ENCODE measurements at places on chromosomes 7 and 10.

- DNase-seq = no peak
Observed at GRCh38 chr7:121237601-121238000, 91.2 kb upstream of the WNT16 start.

- DNase-seq = no peak
Observed at GRCh38 chr7:112937651-112938415, 147.6 kb upstream of the TMEM168 start.

- no peak for DNase-seq
Observed at GRCh38 chr7:4690953-4691856, 9.1 kb downstream of the FOXK1 start.

DNA sequence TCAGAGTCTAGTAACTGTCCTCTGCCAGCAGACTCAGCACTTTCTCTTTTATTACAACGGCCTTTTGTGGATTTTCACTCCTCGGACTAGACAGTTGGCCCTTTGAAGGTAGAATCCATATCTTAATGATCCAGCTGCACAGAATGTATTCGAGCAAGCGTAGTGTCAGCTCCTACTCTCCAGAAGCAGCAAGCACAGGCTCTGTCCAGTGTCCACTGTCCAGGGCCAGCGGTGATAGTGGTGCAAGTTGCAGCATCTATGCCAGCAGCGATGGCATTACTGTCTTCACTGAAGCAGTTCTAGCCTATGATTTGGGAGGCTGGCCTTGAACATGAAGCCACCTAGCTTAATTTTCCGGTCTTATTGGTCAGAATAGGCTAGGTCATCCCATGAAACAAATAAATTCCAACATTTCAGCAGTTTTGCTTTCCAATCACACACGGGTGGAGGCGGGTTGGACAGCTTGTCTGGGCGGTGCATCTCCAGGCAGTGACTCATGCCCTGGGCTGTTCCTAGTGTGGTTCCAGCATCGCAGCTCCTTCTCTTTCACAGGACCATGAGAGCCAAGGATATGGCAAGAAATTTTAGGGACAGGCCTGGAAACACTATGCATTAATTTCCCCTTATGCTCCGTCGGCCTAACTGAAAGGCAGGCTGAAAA lies 108.6 kb upstream of the KCNMA1 start:
- DNase-seq = no peak

- no peak for DNase-seq
Observed at GRCh38 chr7:151694441-151694827, 174.7 kb upstream of the RHEB start.

DNA sequence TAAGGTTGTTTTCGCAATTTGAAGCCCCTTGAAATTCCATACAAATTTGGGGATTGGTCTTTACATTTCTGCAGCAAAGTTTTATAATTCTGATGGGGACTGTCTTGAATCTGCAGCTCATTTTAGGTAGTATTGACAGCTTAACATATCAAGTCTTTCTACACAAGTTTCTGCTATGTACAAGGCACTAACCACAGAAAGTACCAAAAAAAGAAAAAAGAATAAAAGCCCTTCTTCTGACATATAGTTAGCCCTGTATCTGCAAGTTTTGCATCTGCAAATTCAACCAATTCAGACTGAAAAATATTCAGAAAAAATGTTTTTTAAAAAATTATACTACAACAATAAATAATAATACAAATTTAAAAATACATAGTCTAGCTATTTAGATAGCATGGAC lies 15.3 kb downstream of the POT1 start:
- DNase-seq = no peak

- no peak for DNase-seq
Observed at GRCh38 chr10:97705006-97705670, 8.4 kb upstream of the MARVELD1 start.

GRCh38 chr10:30056281-30056680 lies 3.1 kb downstream of the JCAD start:
- no peak for DNase-seq

- no peak for DNase-seq
Observed at GRCh38 chr10:132482090-132482800, 55.3 kb upstream of the INPP5A start.

DNA sequence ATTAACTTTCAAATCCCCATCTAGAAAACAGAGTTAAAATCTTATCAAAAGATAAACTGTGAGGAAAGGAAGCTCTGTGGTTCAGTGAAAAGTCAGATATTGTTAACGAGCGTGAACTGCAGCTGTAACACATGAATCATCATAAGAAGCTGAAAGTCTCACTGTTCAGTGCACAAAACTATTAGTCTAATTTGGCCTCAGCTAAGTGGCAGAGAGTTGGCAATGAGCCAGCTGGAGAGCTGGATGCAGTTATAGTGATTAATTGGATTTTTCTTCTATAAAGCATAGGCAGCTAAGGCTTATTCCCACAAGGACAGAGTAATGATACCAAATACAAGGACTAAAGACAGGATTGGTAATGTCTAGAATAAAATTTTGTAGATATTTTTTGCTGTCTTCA lies 101.1 kb upstream of the ABCB5 start:
- no peak for DNase-seq

- DNase-seq = peak; percentile 35
Observed at GRCh38 chr10:77756319-77757232, 119.0 kb upstream of the KCNMA1 start.

DNA sequence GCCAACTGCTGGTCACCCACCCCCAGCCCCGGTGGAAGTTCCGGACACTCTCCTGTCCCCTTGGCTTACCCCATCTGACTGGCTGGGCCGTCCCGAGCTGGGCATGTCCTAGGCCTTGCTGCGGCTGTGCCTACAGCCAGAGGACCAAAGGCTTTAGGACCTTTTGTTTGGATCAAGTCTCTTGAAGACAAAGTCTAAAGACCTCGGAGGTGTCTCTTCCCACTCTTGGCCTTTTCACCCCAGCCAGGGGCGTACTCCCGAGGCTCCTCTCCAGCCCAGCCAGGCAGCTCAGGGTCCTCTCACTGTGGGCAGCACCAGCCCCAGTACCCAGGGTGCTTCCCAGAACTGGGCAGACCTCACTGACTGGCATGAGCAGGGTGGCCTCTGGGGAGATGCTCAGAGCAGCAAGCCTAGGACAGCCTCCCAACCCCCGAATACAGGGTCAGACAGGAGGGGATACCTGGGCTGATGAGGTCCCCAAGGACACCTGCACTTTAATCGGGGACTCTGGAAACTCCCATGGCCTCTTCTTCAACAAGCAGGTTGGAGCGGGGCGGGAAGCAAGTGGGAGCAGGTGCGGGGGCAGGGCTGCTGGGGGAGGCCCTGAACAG lies 2.7 kb upstream of the PWWP2B start:
- DNase-seq = no peak

DNA sequence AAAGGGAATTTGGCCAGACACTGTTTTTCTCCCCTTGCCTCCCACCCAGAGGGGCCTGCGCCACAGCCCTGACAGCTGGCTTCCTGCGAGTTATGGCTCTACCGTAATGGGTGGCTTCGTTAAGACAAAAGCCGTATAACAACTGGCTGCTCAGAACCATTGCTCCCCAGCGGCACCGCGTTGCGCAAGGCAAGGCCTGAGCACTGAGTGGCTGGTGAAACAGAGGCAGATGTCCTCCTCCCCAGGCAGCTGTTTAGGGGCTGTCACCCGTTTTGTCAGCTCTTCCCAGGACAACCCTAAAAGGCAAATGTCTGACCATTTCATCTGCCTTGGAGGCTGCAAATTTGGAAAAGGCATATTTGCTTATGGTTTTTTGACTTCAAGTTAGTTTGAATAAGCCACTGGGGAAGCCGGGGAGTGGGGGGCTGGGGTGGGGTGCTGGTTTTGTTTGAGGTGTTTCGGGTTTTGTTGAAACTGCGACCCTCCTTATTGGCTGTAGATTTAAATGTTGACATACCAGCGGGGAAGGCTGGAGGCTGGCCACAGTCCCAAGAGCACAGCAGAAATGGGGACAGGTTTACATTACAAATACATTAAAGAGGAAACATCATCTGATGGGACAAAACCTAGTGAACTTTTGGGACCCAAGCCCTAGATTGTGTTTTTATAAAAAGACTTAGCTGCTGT lies 681 bp upstream of the SPOCK2 start:
- peak; percentile 20 for DNase-seq

DNA sequence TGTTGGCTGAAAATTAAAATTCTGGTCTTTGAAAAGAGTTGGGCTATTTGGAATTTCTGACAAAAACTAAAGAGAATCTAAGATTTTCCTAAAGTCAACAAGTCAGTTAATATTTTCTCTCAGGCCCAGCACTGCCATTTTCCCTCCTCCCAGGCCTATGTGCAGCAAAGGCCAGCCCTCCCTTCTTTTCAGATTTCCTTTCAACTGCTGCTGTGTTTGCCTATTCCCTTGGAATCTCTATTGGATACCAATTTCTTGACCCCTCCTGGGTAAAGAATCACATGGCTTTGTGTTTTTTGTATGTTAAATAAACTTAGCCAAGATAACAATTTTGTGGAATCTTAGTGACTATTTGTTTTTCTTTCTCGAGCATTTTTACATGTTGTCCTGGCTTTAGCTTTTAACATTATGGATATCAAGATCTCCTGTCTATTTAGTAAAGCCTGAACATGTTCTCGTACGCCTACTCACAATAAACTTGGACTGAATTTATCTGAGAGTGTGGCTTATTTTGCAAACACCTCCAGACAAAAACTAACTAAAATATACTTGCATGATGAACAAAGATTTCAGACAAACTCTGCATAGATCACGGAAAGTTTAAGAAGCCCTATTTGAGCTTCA lies 19.9 kb downstream of the MACC1 start:
- no peak for DNase-seq

DNA sequence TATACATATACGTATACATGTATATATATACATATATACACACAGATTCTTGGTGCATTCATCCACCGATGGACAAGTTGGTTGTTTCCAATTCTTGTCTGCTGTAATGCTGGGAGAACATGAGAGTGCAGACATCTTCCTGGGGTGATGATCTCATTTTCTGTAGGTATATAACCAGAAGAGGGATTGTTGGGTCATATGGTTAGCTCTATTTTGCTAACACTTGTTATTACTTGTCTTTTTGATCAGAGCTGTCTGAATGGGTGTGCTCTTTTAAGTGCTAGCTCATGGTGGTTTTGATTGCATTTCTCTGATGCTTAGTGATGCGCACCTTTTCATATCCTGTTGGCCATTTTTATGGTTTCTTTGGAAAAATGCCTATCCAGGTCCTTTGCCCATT lies 106.4 kb downstream of the TAX1BP1 start:
- no peak for DNase-seq

GRCh38 chr10:77496941-77497420 lies 140.6 kb downstream of the KCNMA1 start:
- no peak for DNase-seq

DNA sequence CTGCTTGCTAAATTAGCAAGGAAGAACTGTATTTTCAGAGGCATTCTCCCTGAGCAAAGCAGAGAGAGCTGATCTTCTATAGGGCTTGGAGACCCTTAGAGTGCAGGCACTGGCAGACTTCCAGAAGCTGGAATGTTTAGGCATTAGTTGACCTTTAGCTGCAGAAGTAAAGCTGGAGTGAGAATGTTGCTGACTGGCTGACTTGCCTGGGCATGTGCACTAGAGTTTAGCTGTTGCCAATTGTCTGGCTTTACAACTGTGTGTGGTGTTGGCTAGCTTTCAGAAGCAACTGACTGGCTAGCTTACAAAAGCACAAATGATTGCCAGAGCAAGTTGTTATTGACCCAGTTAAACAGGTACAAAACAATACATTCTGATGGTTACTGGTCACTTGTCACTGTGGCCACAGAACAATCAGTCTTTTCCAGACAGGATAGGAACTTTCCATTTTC lies 25.1 kb downstream of the FAM13C start:
- DNase-seq = no peak

DNA sequence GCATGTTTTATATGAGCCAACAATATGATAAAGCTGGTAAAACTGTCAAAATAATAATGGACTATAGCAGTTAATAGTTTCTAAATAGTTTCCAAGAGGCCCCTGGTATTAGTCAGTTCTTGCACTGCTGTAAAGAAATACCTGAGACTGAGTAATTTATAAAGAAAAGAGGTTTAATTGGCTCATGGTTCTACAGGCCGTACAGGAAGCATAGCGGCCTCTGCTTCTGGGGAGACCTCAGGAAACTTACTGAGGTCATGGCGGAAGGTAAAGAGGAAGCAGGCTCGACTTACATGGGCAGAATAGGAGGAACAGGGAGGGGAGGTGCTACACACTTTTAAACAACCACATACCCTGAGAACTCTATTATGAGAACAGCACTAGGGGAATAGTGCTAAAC lies 104.6 kb downstream of the PPP1R9A start:
- DNase-seq = no peak

- DNase-seq = no peak
Observed at GRCh38 chr10:70561558-70561957, 41.0 kb downstream of the PRF1 start.

DNA sequence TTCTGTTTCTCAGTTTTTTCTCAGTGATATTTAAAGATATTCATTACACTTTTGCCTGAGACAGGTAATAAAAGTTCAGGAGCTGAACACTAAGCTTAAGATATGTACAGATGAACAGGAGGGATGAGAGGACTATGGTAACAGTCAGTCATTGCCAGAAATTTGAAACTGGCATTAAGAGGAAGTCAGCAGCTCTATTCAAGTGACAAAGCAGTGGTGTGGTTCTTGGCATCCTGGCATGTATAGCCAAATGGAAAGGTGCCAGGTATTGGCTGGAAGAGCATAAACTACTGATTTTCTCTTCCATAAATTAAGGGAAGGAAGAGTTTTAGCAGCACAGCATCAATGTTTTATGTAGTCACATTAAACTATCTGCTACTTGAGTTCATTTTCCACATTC lies 22.7 kb downstream of the HOXA1 start:
- DNase-seq = no peak

DNA sequence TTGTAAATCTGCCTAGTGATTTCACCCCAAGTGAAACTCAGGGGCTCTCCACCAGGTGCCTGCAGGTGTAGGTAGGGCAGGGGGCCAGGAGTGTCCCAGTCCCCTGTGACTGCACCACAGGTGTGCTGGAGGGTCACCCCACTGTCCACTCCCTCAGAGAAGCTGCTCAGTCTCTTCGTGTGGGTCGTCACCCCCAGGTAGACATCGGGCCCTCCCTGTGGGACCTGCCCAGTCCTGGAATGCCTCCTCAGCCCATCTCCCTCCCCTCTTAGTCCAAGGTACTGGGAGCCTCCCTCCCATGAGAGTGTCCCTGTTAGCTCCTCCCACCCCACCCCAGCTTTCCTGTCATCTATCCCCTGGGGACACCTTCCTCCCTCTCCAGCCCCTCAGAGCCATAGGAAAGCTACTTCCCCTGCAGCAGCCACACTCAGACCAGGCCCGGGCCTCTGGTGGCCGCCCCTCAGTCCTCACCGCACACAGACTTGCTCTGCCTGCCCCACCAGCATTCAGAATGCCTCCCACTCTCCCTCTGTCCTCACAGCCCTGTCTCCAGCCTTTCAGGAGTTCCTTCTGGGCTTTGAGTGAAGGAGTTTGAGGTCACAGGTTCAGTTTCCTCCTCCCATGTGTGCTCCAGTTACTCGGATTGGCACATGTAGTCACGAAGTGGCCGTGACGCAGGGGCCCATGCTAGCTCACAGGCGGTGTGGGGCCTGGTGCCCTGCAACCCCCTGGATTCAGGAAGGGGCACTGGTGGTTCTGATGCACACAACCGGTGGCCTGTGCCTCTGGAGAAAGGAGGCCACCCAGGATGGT lies 5.1 kb downstream of the ALOX5 start:
- peak; percentile 89 for DNase-seq

- DNase-seq = no peak
Observed at GRCh38 chr10:119364645-119365600, 157.6 kb downstream of the GRK5 start.
